ENCODE measurements at places on chromosomes 7 and 10.

DNA sequence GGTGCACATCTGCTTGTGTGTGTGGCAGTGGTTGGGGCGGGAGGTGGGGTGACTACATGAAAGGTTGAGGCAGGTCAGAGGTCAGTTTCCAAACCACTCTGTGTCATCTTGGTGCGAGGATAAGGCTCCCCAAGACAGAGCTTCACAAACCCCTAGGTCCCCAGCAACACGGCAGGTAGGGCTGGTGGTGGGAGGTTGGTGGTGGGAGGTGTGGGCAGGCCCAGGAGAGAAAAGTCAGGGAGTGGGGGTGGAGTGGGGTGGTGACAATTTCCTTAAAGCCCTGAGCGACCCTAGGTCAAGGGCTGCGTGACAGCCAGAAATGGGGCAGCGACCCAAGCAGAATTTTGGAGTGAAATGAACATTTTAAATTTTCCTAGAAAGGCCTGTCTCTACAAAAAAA lies 1.6 kb upstream of the STRA8 start:
- DNase-seq: no peak

DNA sequence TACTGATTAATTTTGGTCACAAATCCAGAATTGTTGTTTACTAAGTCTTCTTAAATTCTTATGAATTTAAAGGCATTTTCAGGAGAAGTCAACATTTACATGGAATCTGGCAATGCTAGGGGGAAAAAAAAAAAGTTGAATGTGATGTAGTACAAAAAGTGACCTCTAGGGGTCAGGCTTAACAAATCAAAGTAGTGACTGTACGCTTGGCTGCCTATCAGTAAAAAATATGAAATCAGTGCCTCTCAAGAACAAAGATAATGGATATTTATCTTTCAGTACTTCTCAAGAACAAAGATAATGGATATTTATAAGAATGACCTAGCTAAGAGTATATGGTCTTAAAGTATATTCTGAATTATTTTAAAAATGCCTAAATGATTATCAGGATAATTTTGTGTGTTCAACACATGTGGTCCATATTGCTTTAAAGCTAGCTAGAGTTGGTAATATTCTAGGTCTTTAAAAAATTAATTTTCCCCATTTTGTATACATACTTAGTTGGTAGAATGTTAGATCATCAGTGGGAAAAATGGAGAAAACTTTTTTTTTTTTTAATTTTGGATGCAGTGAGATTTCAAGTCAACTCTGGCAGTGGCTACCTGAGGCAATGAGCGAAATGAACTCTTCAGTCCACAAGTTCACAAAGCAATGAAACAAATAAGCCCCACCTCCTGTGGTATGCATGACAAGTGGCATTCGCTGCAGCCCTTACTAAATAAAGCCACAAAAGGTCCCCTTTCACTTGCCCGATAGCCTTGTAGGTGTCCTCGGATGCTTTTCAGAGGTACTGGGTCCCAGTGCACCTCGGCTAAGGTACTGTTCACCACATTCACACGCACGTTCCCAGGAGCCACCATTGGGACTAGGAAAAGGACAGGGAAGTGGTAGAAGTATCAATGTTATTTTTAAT lies 51.2 kb upstream of the LAMB4 start:
- no peak for DNase-seq

- no peak for DNase-seq
These were observed 64.2 kb upstream of the CAPZA2 start for GRCh38 chr7:116798232-116798631.

GRCh38 chr10:60384708-60385398 lies 4.8 kb downstream of the ANK3 start:
- DNase-seq: no peak

GRCh38 chr10:101841826-101842225 lies 1.8 kb downstream of the KCNIP2 start:
- DNase-seq: no peak

GRCh38 chr7:95478272-95479037 lies 7.3 kb upstream of the ASB4 start:
- DNase-seq: no peak

- DNase-seq: no peak
These were observed 42.1 kb downstream of the WBP1L start for GRCh38 chr10:102785818-102786217.

DNA sequence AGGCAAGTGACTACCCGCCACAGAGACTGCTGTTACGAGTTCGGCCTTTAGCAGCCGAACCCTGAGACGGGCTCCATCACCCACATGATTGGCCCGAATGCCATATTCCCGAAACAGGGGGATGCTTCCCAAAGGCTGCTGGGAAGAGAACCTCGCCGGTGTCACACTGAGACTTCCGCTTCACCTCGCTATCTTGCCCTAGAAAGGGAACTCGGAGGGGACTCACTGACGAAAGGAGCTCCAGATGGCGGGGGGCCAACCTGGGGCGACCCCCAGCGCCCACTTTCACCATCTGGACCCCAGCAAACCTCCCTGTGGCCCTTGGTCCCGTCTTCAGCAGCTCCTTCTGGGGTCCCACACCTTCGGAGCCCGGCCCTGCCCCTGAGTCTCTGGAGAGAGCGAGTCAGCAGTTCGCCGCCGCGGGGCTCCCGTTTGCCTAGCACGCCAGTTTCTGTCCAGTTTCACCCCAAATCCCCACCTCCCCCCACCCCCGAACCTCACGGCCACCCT lies 529 bp downstream of the HPS1 start:
- peak; percentile 21 for DNase-seq

DNA sequence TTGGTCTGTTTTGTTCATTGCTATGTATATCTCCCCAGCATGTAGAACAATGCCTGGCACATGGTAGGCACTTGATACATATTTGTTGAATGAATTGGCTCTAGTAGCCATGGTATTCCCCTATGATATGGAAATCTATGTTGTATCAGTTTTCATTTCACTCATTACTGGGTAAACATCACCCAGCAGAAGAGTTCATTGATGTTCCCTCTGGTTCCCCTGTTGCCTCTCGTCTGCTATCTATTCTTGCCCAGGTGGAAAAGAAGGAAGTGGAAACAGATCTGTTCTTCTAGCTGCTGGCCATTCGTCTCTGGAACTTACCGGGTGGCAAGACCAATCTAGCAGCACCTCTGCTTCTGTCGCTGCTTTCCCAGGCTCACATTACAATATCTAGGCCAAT lies 71.5 kb downstream of the LRRC4 start:
- DNase-seq: no peak

DNA sequence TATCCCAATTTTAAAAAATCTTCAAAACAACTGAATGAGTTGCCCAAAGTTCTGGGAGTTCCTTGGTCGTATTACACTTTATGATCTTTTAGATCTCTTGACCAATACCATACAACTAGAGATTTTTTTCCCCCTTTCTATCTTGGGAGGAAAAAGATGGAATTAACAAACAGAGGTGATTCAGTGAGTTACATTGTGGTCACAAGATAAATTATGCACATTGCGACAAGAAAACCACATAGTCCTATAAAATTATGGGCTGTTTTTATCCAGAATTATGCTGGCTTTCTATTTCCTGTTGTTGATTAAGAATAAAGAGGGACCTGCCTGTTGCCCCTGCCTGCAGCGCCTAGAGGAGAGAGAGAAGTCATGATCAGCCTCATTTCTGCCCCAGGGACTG lies 8.2 kb upstream of the SGPL1 start:
- no peak for DNase-seq

DNA sequence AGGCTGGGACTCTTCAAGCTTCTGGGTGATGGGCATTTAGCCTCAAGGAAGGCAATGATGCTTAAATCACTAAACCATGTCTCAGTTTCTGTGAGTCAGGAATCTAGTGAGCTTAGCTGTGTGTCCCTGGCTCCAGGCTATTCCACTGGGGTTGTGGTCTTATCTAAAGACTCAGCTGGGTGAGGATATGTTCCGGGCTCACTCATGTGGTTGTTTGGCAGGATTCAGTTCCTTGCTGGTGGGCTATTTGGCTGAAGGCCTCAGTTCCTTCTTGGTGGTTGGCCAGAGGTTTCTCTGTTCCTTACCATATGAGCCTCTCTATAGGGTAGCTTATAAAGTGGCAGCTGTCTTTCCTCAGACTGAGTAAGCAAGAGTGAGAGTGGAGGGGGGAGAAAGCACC lies 12.0 kb downstream of the EVX1 start:
- no peak for DNase-seq

- no peak for DNase-seq
These were observed 17.0 kb upstream of the ECHDC3 start for GRCh38 chr10:11724938-11725776.

DNA sequence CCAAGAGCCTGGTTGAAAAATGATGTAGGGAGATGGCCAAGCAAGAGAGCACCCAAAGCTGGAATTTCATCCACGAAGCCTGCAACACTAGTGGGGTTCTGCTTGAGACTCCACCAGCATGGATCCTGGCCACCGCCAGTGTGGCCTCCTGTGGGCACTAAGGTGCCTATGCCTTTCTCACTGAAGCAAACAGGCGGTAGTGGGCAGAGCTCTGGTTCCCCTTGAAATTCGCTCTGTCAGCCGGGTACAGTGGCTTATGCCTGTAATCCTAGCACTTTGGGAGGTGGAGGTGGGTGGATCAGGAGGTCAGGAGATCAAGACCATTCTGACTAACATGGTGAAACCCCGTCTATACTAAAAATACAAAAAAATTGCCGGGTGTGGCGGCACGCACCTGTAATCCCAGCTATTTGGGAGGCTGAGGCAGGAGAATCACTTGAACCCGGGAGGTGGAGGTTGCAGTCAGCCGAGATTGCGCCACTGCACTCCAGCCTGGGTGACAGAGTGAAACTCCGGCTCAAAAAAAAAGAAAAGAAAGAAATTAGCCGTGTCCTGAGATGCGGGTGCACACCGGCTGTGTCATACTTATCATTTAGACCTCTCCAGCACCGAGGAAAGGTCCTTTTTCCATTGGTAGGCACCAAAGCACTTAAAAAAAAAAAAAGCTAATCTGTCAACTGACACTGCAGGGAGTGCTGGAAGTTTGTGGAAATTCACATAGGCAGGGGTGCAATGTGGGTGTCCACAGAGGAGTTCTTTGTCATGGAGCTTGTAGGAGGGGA lies 28.3 kb downstream of the CCM2 start:
- DNase-seq: no peak
